Putamen (tissue), 1 donor: ENCODE measurements at places on chromosomes 7 and 10.

DNA sequence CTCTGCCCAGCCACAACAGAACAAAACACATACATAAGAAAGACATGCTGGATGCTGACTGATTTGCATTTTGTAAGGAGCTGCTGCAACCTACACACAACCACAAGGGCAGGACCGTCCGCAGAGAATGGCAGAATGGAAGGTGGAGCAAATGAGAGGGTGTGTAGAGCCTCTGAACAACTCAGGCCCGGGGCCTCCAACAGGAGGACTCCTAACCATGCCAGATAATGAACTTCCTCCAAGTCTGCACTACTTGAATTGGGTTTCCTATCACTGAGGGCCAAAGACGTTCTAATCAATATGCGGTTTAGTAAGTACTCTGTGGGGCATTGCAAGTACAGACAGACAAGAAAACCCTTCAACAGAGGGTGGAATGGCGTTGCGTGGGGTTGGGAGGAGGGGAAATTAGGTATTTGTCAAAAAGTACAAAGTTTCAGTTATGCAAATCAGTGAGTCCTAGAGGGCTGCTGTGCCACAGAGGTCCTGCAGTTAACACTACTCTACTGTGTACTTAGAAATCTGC lies 14.6 kb downstream of the VOPP1 start:
- DNase-seq: no peak

DNA sequence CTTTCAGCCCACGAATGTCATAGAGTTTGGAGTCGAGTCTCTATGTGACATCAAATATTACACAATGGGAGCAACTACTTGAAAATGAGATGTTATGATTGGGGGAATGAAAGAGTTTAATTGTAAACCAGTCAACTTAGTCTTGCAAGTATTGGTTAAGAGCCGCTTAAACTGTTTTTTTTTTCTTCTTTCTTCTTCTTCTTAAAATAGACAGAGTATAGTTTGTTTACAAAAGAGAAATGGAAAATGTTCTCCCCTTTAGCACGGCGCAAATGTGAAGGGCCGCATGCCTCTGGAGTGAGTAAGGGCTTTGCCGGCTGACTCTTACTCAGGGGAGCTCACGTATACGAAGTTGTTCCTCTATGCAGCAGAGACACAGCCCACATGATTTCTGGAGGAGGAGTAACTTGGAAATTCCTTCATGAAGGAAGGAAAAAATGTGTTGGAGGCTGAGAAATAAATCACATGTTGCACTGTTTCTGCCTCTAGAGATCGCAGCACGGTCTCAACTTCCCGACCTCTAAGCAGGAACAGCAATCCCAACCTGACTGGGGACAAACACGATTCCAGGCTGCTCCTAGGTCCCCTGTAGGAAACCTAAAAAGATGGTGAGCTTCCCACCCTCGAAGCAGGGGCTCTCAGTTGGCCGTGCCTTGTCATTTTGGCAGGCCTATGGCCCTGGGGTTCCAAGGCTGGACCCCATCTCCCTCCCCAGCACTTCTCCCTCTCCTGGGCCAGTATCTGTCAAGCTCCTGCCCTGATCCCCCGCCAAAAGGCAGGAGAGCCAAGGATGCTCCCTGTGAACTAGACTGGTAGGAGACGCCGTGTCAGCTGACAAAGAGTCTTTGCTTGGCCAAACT lies 44.8 kb downstream of the MYOF start:
- peak; percentile 80 for DNase-seq

GRCh38 chr7:26090927-26091519 lies 61.0 kb upstream of the NFE2L3 start:
- peak; percentile 58 for DNase-seq

- DNase-seq: no peak
Measured at GRCh38 chr10:66924674-66925345, 1.0 kb upstream of the LRRTM3 start.

DNA sequence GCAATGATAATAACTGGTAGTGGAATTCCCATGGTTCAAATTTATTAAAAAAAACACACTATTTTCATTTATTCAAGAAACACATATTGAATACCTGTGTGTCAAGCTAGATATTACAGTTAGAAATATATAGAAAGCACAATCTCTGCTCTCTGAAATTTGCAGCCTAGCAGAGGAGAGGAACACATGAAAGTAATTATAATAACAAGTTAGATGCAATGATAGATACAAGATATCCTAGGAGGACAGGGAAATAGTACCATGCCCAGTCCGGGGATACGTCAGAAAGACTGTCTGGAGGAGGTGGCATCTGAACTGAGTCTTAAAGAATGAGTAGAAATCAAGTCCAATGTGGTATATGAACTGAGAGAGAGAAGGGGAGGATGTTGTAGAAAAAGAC lies 485.6 kb upstream of the C7orf33 start:
- no peak for DNase-seq

DNA sequence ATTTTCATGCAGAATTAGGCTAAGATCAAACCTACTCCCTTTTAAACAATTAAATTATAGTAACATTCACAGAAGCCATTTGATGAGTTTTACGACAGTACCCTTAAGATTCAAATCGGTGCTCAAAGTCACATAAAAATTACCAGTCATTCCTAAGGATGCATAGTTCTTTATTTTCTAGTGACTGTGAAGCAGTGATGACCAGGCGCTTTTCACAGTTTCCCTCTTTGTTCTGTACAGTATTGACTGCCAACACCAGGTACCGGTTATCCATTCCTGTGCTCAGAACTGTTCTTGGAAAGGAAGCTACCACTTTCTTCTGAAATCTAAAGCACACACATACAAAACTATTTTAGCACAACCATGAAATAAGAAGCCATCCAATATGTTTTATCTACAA lies 1.9 kb downstream of the DNA2 start:
- DNase-seq: no peak

GRCh38 chr7:47552621-47553020 lies 29.3 kb downstream of the TNS3 start:
- no peak for DNase-seq

DNA sequence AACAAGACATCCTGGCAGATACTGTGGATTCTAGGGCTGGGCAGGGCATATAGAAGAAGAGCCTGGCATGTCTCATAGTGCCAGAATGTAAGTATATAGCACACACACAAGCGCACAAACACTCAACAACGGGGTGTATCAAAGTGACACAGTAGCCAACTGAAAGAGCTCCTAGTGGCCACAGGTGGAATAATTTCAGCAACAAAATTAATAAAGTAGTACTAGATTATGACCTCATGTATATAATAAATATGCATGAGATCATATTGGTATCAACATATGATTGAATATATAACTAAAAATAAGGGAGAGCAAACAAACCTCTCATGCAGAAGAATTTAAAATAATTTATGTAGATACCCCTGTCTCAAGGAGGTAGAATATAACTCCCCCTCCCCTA lies 72.4 kb upstream of the CXCL12 start:
- no peak for DNase-seq

- DNase-seq: no peak
Measured at GRCh38 chr10:82924711-82925110, 1049.7 kb downstream of the NRG3 start.

DNA sequence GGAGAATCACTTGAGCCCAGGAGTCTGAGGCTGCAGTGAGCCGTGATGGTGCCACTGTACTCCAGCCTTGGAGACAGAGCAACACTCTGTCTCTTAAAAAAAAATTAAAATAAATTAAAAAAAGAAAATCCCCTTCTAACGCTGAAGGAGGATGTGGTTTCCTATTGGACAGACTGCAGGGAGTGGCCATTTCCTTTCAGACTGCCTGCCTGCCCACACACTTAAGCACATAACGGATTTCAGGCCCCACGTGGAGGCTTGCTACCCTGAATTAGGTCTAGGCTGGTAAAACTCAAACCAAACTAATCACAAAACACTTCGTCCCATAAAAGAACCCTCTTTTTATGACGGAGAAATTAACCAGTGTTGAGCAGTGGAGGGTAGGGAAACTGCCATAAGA lies 34.0 kb downstream of the GATA3 start:
- DNase-seq: no peak

DNA sequence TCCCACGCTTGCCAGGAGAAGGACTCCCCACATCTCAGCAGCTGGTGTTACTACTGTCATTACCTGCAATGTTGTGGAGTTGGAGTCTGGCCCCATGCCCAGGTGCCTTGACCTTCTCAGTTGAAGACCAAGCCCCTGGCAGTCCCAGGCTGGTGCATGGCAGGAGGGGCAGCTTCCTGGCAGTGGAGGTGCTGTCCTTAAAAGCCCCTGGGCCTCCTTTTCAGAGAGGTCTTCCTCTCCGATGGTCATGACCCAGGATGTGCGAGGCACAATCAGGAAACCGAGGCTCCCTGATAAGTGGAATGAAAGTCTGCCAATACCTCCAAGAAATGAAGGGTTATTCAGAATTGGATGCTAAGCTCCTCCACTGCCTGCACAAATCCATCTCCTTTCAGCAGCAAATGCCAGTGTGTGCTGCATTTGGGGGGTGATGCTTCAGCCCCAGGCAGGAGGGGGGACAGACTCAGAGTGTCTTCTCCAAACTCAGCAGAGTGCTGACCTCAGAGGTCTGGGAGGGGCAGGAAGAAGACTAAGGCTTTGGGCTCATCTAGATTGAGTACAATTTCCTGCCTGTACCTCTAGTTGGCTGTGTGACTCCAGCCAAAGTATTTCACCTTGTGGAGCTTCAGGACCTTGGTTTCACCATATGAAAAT lies 97.0 kb upstream of the DDC start:
- DNase-seq: no peak

GRCh38 chr10:128172756-128173155 lies 46.5 kb upstream of the MKI67 start:
- DNase-seq: no peak

DNA sequence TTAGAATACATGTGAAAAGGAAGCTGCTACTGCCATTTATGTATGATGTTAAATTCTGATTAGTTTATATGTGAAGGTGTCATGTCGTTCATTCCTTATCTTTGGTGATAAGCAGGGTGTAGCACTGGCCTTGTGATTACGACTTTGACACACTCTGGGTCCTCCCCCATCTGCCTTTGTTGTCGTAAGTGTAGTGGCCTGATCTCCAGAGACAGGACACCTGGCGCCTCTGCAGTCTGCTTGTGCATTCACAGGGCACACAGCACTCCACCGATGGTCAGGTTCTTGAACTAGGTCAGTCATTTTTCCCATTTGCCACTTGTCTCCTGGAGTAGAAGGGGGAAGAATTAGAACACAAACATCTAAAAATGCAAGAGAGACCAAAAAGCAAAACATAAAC lies 186.0 kb downstream of the PRKCQ start:
- DNase-seq: no peak

GRCh38 chr10:74752371-74753040 lies 73.9 kb upstream of the KAT6B start:
- no peak for DNase-seq

DNA sequence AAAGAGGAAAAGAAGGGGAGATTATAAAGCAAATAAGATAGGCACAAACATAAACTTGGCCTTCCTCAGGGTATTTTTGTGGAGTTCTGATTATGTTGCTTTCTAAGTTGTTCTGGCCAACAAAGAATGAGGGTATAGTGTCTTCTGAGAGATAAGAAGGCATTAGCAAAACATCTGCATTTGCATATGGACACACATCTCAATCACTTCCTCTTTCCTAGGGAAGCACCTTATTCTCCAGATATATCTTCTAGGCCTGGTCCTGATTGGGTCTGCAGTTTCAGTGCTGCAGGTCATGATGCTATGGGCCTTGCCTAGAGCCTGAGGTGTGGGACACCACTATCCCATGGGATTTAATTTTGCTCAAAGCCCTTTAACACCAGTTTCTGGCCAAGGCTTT lies 308.8 kb upstream of the PHYHIPL start:
- no peak for DNase-seq

DNA sequence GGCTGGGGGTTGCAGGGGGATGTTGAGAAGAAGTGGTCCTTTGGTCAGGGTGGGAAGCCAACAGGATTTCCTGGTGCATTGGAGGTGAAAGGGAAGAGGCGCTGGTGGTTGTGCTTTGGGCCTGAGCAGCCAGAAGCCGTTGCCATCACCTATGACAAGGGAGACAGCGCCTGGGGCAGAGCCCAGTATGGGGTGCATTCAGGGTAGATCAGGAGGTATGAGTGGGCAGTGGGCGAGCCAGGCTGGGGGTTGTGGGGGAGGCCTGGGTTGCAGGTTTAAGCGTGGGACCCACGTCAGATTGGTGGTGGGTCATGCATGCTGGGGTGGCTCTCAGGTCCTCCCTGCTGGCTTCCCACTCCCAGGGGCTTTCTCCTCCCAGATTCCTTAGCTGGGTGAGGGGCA lies 6.3 kb upstream of the PILRB start:
- DNase-seq: no peak

- no peak for DNase-seq
Measured at GRCh38 chr7:14583518-14583917, 319.0 kb downstream of the DGKB start.
